NB4 (cell line): ENCODE measurements at places on chromosomes 16 and 17.
A peak's percentile ranks its signal among the peaks of the same experiment; 100 is the strongest.

GRCh38 chr16:4298761-4299522, 16.9 kb upstream of the GLIS2 start:
- no peak for DNase-seq

GRCh38 chr17:29753845-29754439, 131.2 kb upstream of the CORO6 start:
- no peak for DNase-seq

DNA sequence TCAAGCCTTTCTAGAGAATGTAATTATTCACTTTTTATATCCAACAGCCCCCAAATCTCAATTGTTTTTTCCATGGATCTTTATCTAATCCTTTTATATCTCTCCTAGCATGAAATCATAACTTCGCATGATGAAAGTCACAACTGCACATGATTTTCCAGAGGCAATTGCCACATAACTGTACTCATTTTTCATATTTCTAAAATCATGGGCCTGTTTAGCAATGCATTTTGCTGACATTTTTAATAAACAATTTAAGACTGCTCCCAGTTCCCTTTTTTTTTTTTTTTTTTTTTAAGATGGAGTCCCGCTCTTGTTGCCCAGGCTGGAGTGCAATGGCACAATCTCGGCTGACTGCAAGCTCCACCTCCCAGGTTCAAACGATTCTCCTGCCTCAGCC, 83.5 kb downstream of the VMP1 start:
- peak; percentile 40 for DNase-seq

- DNase-seq: no peak
Observed at GRCh38 chr16:90048347-90048722, 28.8 kb downstream of the PRDM7 start.

- DNase-seq: no peak
Observed at GRCh38 chr16:85153656-85154091, 41.4 kb upstream of the CIBAR2 start.

DNA sequence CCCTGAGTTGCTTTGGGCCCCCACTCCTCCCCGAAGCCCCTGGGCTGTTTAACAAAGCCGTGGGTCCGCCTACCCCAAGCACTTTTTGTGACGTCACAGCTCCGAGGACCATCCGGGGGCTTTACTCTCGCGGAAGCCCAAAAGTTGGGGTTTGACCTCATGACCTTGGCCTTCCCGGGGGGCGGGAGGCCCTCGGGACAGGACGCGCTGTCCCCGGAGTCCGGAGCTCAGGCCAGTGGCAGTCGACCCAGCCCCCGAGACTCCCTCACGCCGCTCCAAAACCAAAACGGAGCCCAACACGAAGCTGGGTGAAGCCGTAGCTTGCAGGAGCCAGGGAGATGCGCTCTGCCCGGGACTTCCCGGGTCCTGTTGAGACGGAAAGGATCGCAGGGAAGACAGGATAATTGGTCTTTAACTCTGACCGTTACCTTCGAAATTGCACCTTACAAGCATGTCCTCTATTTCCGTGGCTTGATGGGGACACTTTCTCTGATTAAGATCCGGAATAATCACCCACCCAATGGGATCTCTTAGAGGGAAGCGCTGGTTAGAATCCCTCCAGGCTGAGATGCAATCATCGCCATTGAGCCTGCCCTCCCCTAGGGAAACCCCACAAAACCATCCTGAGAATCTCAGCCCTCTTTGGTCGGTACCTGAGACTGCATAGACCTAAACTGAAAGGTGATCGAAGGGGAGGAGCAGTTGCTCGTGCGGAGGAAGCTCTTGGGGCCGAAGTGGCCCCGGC, 4.9 kb upstream of the SOX9 start:
- DNase-seq: no peak

DNA sequence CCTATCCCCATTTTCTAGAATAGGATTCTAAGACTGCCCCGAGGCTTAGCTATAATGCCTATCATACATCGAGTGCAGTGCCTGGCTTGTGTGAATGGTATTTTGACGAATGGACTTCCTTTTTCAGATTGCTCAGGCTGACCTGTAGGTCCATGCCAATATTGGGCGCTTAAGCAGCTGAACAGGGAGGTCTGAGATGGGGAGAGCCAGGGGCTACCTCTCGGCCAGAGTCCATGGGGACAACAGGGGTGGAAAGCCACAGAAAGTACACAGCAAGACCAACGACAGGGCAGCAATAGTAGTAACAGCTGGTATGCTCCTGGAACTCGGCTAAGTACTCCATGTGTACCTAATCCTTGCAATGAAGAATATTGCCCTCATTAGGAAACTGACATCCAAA, 91.7 kb upstream of the WSCD1 start:
- DNase-seq: no peak

GRCh38 chr17:63267846-63268245, 178.3 kb downstream of the CYB561 start:
- no peak for DNase-seq

DNA sequence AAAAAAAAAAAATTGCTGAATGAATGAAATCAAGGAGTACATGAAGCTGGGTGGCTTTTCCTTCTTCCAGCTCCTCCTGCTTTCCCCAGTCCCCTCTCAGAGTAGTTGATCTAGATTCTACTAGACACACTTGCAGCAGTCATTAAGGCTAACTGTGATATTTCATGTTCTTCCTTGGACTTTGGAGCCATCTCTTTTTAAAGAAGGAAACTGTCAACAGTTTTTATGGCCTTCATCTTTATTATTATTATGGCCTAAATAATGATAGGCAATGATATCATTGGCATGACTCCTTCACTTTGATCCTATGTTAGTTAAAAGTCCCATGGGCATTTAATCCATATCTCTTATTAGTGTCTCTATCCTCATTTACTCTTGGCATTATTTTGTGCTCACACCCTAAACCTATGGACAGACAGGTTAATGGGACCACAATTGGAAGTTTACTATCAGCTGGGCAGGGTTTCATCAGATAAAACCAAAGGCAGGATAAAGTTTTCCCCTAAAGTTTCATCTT, 9.7 kb downstream of the C17orf78 start:
- DNase-seq: no peak

- DNase-seq: peak; percentile 38
Observed at GRCh38 chr17:62804822-62805221, 3.3 kb downstream of the MARCHF10 start.

DNA sequence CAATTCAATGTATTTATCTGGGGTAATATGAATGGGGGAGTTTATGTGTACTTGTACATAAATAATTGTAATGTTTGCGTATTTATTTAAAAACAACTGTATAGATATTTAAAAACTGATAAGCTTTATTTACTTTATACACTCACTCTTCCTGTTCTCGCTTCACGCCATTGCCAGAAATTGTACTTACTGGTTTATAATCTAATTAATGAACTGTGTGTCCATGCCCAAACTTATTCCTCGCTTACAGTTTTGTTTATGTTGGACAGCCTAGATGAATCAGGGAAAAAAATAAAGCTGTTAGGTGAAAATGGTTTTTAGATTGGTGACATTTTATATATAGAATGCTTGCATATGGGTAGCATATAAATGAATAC, 30.8 kb downstream of the AATF start:
- DNase-seq: no peak

GRCh38 chr17:10286324-10286723, 86.5 kb downstream of the MYH13 start:
- no peak for DNase-seq

DNA sequence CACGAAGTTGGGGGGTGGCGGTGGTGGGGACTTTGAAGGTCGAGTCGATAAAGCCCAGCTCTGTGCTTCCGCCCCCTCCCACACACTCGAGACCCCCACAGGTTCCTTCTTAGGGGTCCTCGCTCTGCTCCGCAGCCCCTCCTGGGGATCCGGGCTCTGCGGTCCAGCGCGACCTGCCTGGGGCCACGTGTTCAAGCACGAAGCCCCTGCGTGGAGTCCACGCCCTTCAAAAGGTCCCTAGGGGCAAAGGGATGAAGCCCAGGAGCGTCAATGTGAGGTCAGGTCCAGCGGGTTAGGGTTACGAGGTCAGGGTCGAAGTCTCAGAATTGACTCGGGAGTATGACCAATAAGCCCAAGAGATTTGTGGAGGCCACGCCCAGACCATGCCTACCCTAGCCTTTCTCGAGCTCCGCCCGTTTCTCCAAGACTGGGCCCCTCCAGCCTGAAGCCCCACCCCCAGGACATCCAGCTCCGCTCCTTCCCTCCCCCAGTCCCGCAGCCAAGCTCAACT, 786 bp upstream of the CACNA1G start:
- DNase-seq: peak; percentile 50

DNA sequence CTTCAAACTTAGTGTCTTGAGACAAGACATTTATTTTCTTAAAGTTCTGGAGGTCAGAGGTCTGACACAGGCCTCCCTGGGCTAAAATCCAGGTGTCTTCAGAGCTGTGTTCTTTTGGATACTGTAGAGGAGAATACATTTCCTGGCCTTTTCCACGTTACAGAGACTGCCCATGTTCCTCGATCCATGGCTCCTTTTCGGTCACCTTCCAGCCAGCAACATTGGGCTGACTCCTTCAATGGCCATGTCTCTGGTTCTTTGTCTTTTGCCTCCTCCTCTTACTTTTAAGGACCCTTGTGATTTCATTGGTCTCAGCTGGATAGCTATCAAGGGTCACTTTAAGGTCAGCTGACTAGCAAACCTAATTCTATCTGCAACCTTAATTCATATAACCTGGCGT, 212.4 kb downstream of the WWOX start:
- no peak for DNase-seq

- DNase-seq: no peak
Observed at GRCh38 chr16:11562411-11562810, 24.3 kb downstream of the LITAF start.

GRCh38 chr17:50785946-50786570, 18.7 kb upstream of the ANKRD40CL start:
- DNase-seq: no peak

- peak; percentile 10 for DNase-seq
Observed at GRCh38 chr16:59164461-59164860, 430.3 kb upstream of the GOT2 start.

- DNase-seq: no peak
Observed at GRCh38 chr16:68468842-68469241, 20.5 kb upstream of the SMPD3 start.

DNA sequence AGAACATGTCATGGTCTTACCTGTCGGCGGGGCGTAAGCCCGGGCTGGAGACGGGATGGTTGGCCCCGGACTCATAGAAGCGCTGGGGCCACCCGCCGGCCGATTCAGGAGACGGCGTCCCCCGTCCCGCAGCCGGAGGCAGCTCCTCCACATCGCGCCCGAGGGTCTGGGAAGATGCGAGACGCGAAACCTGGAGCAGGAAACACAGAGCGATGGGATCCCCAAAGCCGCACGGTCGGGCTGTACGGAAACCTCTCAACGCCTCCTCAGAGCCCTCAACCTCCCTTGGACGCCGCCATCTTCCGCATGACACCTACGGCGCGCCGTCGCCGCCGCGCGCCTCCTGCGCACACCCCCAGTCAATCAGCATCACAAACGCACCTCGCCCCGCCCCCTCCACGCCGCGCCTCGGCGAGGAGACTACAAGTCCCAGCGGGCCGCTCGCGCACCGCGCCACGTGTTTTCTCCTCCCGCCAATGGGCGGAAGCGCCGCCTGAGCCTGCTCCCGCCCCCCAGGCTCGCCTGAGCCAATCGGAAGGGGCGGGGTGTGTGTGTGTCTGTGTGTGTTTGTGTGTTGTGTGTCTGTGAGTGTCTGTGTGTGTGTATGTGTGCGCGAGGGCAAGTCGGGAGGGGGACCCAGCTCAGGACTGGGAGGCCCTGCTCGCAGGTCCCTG, at the start of the genes ATPAF2 and GID4:
TSS of gene ATPAF2 (minus strand) at position 308 of the 674 bp plus-strand sequence. CDS start at position 153, 155 bp downstream.
TSS of gene GID4 (plus strand) at position 548 of the 674 bp plus-strand sequence. CDS start at position 605, 57 bp downstream.
- DNase-seq: peak; percentile 100

- no peak for DNase-seq
Observed at GRCh38 chr16:17724242-17724898, 253.6 kb upstream of the XYLT1 start.

DNA sequence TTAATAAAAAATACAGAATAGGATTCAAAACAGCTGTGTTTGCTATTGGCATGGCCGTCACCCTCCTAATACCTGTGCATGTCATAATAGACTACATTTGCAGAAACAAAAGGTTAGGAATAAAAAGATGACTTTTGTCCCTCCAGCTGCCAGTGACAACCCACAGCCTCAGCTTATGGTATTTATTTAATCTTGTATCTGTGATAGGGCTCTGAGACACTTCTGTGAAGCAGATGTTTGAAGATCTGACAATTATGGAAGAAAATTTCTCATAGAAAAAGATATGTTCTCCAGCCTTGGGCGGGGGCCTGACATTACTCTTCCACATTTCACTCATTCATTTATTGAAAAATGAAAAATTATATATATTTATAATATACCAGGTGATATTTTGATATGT, 62.2 kb downstream of the PITPNC1 start:
- DNase-seq: no peak

DNA sequence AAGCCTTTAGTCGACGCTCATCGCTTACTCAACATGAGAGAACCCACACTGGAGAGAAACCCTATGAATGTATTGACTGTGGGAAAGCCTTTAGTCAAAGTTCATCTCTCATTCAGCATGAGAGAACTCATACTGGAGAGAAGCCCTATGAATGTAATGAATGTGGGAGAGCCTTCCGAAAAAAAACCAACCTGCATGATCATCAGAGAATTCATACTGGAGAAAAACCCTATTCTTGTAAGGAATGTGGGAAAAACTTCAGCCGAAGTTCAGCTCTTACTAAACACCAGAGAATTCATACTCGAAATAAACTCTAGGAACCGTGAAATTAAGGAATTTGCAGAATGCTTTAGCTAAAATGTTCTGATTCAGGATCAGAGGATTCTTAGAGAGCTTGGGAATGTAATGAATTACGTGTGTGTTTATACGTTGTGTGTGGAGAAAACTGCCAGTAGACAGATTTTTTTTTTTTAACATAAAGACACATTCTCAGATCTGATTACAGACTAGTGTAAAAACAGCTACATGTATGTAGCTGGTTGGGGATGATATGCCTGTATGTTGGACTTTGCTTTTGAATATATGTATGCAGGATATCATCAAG, 25.4 kb downstream of the ZFP90 start:
- peak; percentile 14 for DNase-seq

GRCh38 chr16:70730031-70730430, 44.2 kb upstream of the MTSS2 start:
- peak; percentile 33 for DNase-seq

DNA sequence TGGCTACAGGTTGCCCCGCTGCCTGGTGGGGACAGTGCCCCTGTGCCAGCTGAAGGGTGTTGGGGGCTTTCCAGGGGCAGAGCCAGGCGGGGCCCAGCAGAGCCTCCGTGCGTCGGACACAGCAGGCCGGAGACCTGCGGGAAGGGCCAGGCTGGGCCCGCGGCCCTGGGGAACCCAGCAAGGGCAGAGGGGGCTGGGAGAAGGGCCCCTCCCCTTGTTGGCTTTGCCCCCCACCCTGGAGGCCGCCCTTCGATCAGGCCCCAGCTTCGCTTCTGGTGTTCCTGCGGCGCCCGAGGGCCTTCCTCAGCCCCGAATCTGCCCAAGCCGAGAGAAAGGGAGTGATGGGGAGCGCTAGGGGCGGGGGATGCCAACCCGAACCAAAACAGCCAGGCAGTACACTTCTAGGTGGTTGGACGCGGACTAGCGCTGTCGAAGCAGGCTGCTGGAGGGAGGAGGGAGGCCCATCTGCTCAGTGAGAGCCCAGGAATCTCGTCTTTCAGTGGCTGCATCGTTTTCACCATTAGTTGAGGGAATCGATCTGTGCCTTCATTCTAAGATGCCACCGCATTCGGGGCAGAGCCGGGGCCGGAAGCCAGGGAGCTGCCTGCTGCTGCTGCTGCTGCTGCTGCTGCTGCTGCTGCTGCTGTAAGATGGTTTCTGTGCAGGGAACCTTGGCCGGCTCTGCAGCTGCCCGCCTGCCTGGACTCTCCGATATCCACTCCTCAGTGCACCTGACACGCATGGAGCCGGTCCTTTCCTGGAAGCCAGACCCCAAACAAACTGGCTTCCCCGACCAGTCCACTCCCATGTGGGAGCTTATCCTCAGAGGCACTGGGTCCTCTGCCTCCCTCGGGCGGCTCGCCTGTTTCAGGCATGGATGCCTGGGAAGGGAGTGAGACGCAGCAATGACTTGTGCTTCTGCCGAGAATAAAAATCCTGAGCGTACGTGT, 1.7 kb downstream of the JPH3 start:
- no peak for DNase-seq
